SK-N-SH (cell line): ENCODE measurements at places on chromosomes 12 and 14.

GRCh38 chr14:40252817-40253447 lies 820.7 kb upstream of the FBXO33 start:
- DNase-seq: no peak

GRCh38 chr12:104888481-104888880 lies 69.6 kb downstream of the SLC41A2 start:
- DNase-seq: no peak

DNA sequence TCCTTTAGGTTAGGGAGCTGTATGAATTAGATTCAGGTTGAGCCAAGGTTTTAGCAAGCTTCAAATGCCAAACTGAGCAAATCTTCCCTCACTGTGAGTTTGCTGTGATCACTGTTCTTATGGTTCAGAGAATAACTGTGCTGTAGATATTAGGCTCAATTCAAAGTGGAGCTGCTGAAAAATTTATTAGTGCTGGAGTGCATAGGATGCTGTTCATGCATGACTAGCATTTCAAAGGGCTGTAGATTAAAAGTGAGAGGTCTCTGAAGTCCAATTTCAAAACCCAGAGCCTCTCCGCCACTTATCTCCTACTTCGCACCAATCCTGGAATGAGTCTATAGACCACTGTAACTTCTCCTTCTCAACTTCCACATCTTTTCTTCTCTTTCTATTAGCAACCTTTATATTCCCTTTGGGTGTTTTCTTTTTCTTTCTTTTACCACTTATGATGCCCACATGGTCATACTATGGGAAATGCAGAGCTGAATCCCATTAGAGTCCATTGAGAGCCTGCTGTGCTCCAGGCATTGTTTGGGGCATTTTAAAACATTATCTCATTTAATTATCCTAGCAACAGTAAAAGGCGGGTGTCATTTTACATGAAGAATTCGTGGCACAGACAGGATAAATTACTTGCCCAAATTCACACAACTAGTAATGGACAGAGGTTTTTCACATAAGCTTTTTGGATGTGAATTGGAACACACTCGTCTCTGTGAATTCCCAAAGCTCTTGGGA lies 77.5 kb upstream of the EEA1 start:
- no peak for DNase-seq

- DNase-seq: no peak
These were observed 53.3 kb downstream of the PITPNM2 start for GRCh38 chr12:123097561-123098084.

DNA sequence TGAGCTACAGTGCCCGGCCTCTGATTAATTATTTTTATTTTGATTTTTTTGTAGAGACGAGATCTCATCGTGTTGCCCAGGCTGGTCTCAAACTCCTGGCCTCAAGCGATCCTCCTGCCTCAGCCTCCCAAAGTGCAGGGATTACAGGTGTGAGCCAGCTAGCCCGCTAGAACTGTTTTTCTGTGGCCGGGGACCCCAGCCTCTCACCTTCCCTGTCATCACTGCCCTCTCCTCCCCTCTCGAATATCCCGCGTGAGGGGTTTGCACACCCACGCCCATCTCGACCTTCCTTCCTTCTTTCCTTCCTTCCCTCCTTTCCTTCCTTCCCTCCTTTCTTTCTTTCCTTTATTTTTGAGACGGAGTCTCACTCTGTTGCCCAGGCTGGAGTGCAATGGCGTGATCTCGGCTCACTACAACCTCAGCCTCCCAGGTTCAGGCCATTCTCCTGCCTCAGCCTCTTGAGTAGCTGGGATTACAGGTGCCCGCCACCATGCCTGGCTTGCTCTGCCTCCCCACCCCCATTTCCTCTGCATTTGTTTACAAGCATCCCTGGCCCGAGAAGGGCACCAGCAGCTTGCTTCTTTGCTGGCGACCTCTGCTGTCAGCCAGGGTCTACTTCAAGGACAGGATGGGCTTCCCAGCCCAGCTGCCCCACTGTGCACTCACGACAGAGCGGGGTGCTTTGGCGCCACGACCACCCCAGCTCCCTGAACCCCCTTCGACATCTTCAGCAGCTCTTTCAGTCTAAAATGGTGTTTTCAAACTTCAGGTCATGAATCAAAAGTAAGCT lies 4.3 kb upstream of the TRAF3 start:
- no peak for DNase-seq

GRCh38 chr14:77607741-77608302 lies 8.6 kb downstream of the SPTLC2 start:
- no peak for DNase-seq

- DNase-seq: no peak
These were observed 86.0 kb downstream of the SCFD1 start for GRCh38 chr14:30708157-30708556.

DNA sequence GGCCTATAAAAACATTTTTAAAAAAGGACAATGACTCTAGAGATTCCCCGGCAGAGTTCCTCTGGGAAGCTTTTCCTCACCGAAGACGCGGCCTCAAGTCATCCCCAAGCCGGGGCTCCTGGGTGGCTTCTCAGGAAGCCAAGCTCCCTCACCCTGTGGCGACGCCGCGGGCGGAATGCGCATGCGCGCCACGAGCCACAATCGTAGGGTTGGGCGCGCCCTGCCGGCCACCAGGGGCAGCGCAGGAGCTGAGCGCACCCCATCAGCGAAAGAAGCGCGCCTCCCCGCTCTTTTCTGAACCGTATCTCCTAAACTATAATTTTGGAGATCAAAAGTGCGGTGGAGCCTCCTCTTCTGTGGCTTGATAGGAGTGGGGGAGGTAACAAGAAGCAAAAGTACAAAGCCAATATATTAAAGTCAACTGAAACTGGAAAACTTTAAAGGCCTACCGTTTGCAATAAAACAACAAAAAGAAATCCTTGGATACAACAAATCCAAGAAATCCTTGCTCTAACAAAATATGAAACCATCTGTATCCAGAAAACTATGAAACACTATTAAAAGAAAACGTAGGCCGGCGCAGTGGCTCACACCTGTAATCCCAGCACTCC lies 17.4 kb upstream of the CHFR start:
- peak; percentile 75 for DNase-seq

GRCh38 chr12:131466306-131466705 lies 244.6 kb upstream of the SFSWAP start:
- DNase-seq: no peak

- no peak for DNase-seq
These were observed 78.5 kb downstream of the CCDC88C start for GRCh38 chr14:91339076-91339475.

- peak; percentile 38 for DNase-seq
These were observed 139.7 kb downstream of the PRIMA1 start for GRCh38 chr14:93648440-93649168.

DNA sequence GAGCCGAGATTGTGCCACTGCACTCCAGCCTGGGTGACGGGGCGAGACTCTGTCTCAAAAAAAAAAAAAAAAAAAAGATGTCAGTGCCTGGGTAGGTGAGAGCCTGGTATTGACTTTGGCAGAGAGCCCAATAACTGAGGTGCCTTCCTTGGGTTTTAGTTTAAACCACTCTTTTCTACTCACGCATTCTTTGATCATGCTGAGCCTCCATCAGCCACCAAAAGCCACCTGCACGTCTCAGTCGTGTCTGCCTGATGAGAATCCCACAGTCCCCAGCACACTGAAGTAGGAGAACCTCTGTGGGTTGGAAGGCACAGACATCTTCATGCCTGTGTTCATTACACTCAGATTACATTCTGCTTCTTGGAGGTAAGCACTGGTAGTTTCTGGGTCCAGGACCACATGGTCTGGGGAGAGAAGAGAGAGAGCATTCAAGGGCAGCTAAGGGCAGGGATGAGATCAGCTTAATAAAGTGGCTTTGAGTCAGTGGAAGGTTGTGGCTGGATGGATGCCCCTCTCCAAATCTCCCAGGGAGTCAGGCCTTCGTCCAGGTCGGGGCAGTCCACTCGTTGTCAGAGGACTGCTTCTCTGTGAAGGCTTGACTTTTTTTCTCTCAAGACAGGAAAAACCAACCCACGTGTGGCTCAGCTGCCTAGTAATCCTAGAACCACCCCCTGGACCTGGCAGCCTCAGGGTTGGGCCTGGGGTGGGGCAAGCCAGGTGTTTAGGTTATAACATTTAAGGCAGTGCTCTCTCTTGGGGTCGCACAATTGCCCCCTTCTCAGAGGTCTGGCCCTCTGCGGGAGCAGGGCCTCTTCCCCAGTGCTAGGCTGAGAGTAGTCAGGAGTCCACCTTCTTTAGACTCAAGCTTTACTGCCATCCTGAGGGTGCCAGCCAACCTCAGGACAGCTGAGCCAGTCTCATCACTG lies 32.6 kb upstream of the MAX start:
- DNase-seq: no peak

GRCh38 chr14:105508601-105509000 lies 17.6 kb downstream of the TEDC1 start:
- DNase-seq: no peak

- DNase-seq: no peak
These were observed 55.5 kb upstream of the DYRK2 start for GRCh38 chr12:67593041-67593440.

DNA sequence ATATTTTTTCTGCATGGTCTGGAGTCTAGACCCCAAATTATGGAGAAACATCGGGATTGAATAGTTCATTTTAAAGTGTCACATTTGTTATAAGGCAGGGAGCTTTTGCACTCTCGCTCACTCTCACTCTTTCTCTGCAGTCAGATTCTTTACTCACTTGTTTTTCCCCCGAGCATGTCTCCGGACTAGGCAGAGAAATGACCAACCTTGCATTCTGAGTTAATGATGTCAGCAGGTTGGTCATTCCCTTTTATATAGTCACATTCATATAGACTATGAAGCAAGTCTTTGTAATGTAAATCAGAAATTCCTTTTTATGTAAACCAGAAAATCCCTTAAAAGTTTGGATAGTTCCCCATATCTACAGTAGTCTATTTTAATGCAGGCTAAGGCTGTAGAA lies 4.1 kb downstream of the C12orf75 start:
- no peak for DNase-seq

DNA sequence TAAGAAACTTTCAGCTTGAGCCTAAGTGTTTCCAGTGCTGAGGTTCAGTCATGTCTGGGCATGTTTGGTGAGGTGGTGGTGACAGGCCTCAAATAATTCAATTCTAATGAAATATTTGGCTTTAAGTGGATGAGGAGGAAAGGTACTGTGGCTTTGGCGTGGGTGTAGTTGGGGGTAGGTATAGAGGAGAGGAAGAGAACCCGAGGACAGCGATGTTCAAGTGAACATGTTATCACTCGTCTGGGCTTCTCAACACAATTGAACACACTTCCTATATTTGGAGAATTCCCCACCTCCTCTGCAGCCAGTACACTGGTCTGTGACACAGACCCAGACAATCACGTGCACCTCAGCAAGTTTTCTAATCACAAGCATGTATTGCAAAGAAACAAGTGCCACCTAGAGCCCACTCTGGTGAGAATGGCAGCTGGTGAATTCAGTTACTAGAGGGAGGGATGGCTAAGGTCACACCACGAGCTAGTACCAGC lies 53.0 kb downstream of the IFNG-AS1 start:
- no peak for DNase-seq

GRCh38 chr14:43792980-43793379 lies 714.1 kb downstream of the FSCB start:
- no peak for DNase-seq

DNA sequence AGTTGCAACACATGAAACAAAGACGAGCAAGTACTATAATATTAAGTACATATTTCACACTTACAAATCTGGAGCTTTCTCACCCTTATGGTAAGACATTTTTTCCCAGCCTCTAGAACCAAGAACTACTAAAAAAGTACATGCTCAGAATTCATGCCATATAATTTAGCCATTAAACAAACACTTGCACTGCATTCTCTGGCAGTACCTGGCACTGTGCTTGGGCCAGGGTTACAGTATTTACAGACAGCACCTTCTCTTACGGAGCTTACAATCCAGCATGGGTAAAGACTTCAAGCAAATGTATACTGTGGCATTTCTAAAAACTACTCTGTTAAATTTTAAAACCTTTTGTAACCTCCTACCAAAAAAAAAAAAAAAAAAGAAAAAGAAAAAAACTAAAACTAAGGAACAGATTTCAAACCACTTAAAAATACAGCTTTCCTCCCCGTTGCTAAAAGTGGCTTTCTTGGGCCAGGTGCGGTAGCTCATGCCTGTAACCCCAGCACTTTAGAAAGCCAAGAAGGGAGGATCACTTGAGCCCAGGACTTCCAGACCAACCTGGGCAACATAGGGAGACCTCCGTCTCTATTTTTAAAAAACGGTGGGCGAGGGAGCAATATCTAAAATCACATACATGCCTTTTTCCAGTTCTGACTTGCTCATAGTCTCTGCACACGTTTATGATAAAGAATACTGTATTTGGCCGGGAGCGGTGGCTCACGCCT lies 956 bp downstream of the GNPTAB start:
- DNase-seq: no peak

DNA sequence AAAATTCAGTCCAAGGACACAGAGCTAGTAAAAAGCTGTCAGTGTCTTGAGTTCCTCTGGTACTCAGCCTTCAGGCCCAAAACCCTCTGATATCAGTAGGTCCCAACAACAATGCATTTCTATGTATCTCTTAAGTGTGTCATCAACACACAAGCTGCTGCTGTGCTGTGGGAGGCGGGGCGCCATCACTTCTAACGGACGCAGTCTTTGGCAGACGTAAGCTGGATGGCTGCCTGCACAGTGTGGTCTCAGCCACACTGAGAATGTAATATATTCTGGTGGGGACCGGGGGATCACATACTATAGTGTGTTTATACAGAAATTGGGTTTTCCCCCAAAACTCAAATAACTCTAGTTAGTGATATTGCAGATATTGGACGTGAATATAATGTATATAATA lies 123.9 kb downstream of the SUDS3 start:
- no peak for DNase-seq

GRCh38 chr12:52402873-52403540 lies 3.1 kb downstream of the KRT82 start:
- no peak for DNase-seq

GRCh38 chr12:3597526-3598210 lies 106.7 kb downstream of the PRMT8 start:
- no peak for DNase-seq

DNA sequence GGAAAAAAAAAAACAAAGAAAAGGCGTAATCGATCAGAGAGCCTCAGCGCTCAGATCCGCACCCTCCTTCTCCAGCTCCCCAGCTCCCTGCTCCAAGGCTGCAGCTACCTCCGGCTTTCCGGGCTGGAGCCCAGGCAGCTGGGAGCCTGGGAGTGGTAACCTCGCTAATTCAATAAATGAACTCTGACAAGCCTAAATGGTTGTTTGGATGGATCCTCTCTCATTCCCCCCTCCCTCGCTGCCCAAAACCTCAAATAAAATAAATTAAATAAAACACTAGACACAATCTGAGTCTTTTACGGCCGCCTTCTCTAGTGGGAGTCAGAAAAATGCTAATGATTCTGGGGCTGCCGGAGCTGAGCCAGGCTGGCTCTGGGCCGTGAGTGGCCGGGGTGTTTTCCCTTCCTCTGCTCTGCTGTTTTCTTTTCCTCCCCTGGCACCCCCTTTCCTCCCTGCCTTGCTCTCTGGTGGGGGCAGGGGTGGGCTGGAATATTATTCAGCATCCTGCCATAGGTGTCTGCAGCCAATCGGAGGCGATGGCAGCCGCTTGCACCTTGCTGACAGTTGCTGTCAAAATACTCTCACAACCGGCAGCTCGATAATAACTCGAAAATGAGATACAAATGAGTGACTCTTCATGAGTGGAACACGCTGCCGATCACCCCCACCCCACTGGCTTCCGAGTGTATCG lies 76.1 kb downstream of the RBM19 start:
- DNase-seq: peak; percentile 76
